RCC 7860 (cell line): ENCODE measurements at places on chromosomes 2 and 18.

DNA sequence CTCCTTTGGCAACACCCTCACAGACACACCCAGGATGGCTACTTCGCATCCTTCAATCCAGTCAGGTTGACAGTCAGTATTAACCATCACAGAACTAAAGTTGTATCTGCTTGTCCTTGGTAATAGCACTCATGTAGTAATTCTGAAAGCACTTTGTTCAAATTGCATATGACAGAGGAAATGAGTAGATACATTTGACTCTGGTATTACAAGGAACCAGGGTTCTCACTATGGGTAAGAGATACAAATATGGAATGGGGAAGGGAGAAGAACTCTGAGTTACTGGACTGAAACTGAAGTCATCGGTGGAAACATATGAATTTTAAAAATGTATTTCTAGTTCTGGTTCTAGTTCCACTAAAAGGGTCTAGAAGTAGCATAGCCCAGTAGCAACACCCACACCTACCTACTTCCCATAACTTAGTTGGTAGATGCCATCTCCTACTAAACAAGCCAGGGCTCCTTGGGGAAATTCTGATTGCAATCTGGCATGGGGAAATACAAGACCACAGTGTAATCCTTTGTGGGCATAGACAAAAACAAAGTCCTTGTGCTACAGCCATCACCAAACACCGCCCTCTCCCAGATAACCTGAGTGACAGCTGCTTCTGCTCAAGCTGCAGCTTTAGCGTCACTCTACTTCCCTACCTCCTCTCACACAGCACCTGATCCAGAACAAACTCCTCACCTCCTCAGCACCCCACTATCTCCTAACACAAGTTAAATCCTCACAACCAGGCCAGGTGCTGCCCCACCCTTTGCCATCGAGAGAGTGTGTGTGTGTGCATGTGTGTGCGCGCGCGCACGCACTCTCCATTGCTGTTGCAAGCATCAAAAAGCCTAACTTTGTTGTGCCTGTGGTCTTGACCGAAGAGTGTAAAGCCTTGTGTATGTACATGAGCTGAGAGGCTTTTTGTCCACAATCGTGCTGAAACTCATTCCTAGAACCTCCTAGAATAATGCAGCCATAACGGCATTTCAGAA lies 31.4 kb upstream of the CD226 start:
- DNase-seq: no peak

- no peak for DNase-seq
These were observed 130.0 kb upstream of the CTDP1 start for GRCh38 chr18:79549638-79550000.

DNA sequence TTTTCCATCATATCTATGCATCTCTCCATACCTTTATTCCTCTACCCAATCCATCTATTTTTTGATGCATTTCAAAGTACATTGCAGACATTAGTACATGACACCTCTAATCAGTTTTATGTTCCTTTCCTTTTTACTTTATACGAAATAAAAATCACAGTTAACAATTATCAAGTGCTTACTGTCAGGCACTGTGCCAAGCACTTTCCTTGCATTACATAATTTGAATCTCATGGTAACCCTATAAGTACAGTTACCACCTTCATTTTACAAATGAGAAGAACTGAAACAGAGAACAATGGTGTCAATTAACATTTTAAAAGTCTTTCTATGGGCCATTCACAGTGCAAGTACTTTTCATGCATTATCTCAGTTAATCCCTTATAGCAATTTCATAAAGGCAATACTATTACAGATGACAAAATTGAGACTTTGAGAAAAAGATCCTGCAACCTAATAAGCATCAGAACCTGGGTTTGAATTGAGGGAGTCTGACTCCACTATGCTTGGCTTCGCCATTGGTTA lies 544.4 kb upstream of the TNP1 start:
- DNase-seq: no peak

DNA sequence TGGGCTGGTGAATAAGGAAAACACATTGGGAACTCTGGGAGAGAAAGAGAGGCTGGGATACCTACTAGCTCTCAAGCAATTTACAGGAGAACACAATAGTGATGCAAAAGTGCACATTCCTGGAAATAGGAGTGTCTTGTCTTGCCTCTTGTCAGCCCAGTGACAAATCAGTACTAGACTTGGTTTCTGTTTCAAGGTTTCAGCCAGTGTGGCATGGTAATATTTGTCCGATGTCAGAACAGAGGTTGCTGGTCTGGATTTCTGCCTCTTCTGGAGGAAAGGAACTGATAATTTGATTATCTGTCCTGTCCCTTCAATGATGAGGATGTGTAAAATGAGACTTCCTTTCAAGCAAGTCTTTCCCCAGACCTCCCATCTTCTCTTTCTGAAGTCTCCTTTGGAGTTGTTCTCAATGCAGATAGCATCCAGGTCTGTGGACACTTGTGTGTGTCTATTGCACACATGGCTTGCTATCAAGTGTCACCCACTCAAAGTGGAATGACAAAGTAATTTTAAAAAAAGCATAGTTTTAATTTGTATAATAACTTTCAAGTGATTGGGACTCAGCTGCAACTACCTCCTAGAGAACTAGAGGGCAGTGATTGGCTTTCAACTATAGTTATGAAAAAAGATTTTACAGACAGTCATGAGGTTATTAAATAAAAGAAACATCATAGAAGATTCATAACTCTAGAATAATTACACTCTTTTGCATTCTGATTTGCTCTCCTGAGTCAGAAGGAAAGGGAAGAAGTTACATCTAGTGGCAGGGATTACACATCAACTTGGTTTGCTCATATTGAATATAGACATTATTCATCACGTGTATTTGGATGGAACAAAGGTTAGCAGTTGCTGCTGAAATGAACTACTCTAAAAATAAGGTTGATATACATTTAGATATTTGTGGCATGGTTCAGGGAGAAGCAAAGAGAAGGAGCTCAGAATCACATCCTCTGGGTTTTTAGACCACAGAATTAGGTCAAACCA lies 4.5 kb downstream of the GPR39 start:
- no peak for DNase-seq

DNA sequence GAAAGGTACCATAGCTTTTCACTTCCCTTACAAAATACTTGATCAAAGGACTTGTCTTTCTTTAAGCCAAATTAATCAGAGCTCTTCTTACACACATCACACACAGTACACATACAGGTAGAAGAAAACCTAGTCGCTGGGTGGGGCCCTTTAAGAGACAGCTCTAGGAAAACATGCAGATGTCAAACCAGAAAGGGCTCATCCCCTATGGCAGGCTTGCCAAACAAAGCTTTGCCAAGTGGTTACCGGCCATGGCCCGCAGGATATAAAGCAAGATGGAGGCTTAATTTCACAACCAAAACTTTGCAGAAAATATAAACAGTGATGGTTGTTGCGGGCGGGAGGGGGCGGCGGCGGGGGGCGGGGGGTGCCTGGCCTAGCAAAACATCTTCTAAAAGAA lies 2156.0 kb upstream of the PIK3C3 start:
- no peak for DNase-seq

DNA sequence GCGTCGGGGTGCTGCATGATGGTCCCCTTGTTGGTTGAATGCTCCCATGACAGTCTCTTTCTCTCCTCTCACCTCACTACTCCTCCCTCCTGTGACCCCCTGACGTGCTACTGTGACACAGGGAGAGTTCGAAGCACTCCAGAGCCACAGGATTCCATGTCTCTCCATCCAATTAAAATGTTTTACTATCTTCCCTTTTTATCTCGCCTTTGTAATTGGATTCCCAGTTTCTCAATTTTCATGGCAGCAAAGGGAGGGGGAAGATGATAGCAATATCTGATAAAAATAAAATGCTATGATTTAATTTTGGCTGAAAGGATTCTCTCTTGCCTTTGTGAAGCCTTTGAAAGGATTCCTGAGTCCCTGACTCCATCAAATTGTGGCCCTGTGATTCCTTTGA lies 271.9 kb upstream of the SLC14A2 start:
- no peak for DNase-seq

DNA sequence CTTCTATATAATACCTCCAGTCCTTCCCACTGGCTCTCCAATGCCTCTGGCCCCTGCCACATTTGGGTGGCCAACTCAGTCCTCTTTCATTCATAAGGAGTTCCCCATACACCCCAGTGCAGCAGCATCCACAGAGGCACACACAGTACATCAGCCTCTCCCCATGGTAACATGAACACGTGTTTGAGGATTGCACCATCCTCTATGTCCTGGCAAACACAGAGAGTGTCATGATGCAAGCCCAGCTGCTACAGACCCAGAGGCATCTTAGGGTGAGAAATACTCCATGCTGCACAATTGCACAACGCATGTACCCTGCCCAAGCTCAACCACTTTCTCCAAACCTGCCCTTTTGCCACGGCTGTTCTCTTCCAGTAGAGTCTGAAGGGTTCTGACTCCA lies 11.5 kb downstream of the IGFBP5 start:
- DNase-seq: no peak

DNA sequence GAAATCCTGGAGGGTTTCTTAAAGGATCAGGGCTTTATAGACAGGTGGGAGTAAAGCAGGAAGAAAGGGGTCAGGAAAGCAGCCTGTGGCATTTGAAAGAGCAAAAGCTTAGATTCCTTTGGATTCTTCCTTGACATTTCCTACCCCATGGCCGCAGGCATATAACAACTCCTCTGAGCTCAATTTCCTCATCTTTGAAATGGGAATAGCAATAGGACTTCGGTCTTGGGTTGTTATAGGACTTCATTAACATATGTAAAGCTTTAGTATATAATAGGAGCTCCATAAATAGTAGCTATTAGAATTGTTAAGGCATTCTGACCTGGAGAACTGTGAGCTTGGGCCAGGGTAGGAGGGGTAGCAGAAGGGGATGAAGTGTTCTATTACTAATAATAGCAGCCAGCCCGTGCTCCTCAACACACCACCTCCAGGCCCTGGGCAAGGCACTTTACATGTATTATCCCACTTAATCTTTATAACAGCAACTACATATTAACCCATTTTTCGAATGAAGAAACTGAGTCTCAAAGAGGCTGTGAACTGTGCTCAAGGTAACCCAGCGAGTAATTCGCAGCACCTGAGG lies 10.6 kb downstream of the ZFP36L2 start:
- DNase-seq: no peak

- no peak for DNase-seq
These were observed 723.2 kb downstream of the DPP10 start for GRCh38 chr2:115165529-115166109.

GRCh38 chr2:71989671-71990070 lies 158.0 kb downstream of the CYP26B1 start:
- DNase-seq: no peak

DNA sequence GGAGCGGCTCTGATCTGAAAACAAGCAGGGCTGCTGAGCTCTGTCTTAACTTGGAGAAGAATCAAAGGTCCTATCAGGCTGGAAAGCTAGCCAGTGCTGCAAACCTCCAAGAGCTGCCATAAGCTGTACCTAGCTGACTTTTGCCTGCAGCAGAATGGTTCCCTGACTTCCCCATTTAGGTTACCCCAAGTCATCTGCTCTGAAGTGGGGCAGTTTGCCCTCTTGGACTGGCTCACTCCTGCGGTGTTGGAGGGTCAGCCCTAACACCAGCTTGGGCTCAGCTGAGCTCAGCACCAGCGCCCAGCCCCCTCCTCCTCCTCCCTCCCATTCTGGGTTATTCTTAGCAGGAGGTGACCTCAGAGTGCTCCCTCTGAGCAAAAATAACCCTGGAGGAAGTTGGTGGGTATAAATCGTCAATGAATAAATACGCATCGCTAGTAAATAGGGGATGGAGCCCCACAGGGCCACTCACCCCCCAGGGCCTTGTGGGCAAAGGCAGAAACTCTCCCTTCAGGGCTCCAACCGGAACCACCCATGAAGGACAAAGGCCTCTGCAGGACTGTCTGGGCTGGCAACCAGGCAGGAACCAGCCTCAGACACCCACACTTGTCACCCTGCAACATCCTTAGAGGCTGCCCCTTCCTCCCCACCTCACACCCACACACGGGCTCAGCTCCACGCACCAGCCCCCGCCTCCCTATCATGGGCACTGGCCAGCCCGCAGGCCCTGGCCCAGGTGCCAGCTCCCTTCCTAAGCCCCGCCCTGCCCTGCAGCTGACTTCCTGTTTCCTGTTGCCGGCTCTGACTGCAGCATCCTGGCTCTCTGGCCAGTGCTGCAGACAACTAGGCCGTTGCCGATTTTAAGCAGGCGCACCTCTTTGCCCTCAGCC lies 46.9 kb downstream of the DNMT3A start:
- DNase-seq: no peak

GRCh38 chr2:207869784-207870778 lies 100.4 kb upstream of the FZD5 start:
- peak; percentile 97 for DNase-seq

DNA sequence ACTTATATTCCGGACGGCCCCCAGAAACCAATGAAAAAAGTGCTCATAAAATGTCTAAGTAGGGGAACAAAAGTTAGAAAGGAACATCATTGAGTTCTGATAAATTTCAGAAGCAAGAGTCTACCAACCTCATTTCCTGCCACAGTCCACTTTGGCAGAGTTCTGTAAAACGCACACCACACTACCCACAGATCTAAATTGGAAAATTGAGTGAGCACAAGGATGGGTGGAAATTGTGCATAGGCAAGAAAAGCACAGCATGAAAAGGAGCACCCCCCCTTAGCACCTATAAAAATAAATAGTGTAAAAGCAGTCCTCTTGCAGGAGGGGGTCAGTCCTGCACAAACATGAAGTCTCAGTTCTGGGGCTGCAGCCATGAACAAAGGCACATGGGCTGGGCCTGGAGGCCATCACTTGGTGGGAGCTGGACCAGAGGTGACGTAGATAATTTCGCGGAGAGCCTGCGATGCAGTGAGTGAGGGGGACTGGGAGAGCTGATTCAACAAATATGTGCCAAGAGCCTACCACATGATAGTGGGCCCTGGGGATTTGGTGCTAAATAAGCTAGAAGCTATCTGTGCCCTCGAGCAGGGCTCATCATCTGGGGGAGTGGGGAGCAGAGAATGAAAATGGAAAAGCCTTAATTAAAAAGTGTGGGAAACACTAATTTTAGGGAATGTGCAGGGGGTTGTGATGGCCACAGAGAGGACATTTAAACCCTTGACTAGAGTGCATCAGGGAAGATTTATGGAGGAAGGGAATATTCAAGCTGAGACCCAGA lies 48.9 kb upstream of the SPP2 start:
- no peak for DNase-seq

DNA sequence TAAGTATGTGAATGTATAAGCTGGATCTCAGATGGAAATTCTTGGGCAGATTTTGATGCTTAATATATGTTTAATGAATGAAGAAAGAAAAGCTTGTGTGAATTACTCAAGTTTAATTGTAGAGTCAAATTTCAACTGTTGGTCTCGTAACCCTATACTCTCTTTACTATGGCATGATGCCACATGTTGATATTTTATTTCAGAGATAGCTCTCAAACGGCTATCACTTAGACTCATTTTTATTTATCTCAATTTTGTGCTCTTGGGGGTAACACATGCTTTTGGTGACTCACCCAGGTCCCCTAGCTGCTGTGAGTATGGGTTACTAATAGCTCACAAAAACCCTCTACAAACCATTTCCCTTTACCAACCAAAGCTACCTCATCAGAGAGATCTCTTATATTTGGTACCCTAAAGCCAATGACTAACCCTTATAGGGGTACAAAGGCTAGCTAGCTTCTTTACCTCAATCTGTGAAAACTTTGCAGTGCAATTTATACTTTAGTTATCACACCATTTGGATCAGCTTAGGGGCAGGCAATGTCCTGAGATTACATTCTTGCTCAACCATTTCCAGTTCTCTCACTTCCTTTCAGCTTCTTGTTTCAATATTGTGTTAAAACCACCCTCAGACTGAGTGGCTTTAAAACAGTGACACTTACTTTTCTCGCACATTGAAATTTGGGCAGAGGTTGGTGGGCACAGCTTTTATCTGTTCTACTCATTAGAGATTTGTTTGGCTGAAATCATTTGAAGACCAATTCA lies 240.3 kb downstream of the CDH7 start:
- no peak for DNase-seq
